ENCODE measurements at places on chromosomes 16 and 17.

GRCh38 chr17:17506181-17506741, 10.1 kb upstream of the RASD1 start:
- DNase-seq, result no peak

GRCh38 chr17:80671039-80671824, 126.6 kb downstream of the RPTOR start:
- no peak for DNase-seq

- no peak for DNase-seq
Observed at GRCh38 chr17:34519282-34519681, 60.1 kb upstream of the TMEM132E start.

GRCh38 chr17:73641826-73642600, 2.2 kb downstream of the SDK2 start:
- DNase-seq, result no peak

DNA sequence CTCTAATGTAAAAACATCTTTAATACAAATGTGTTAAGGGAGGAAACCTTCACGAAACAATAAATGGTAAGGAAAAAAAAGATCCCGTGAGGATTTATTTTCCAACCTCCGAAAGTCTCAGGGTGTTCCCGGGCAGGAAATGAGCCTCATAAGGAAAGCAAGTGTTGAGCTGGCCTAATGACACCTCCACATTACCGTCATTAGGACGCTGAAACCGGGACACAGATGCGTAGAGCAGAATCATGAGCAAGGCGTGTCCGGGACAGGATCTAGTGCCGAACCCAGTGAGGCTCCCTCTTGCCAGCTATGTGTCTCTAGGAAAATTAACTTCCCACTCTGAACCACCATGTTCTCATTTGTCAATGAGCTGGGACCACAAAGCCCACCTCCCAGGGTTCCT, 22.7 kb upstream of the CYTH1 start:
- DNase-seq, result no peak

DNA sequence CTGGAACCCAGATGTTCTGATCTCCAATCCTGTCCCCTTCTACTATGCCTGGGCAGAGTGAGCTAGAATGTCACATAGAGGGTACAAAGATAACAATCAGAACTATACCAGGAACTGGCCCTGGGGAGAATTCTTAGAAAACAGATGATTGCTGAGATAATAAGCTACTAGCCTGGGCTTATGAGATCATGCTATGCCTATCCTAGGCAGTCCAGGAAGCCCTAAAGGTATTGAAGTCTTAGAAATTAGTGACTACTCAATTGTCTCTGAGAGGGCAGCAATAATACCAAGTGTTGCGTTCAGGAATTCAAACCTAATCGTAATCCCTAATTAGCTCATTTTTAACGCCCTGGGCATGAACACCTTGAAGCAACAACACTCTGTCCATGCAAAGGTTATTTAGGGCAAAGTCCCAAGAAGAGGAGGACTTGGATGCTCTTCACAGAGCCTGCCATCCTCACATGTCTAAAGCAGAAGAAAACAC, 77.1 kb downstream of the MMD start:
- no peak for DNase-seq

- no peak for DNase-seq
Observed at GRCh38 chr17:44785921-44786320, 27.1 kb downstream of the ADAM11 start.

GRCh38 chr16:85391769-85392583, 221.1 kb upstream of the GSE1 start:
- no peak for DNase-seq

GRCh38 chr17:2025622-2026309, 632 bp upstream of the RTN4RL1 start:
- no peak for DNase-seq

DNA sequence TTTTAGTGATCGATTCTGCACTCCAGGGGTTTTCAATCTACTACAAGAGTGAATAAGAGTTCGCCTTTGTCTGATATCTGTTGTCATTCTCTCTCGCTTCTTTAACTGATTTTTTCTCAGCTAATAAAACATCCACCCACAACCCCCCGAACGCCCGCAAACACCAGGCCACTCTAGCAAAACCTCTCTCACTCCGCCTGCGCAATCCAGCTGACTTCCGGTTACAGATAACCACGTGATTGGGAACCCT, 338 bp upstream of the RPL19 start:
- peak; percentile 78 for DNase-seq

- DNase-seq, result peak; percentile 7
Observed at GRCh38 chr16:67939507-67940445, 3.1 kb upstream of the PSMB10 start.

- DNase-seq, result no peak
Observed at GRCh38 chr17:13885953-13886889, 183.1 kb upstream of the COX10 start.

- no peak for DNase-seq
Observed at GRCh38 chr17:83203073-83203471, 123.7 kb downstream of the METRNL start.

- no peak for DNase-seq
Observed at GRCh38 chr16:11390573-11391495, 45.6 kb downstream of the RMI2 start.

DNA sequence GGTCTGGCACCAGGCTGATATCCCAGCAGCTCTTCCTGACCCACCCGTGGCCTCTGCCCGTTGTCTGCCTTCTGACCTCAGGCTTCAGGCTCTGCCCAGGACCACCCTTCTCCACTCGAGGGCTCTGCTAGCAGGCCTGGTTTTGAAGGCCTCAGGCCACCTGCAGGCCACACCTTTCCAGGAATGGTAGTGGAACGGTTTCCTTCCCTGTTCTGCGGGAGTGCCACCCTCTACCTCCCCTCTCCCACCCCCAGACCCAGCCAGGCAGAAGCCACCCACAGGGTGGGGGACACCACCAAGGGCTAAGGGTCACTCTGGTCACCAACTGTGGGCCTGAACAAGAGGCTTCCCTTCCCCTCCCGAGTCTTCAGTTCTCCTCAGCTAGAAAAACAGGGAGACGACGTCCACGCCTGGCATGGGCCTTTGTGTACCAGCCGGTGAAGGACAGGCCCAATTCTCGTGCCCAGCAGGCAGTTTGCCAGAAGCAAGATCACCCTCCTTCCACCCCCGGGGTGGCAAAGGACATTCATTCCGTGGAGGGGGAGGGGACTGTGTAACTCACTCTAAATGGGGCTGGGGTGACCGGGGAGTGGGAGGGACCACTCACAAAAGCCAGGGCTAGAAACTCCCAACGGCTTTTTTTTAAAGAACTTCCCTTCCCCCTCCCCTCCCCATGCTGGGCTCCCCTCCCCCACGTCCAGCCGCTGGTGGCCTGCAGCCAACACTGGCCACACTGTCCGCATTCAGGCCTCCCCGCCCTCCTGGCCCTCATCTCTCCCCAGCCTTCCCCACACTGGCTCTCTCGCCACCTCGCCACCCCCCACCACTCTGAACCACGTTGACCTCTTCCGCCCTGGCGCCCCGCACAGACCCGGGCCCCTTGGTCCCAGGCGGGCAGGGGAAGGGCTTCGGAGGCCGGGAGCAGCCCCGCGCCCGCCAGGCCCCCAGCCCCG, 7.7 kb downstream of the CBX4 start:
- no peak for DNase-seq

GRCh38 chr16:82955741-82956348, 329.1 kb downstream of the CDH13 start:
- no peak for DNase-seq

GRCh38 chr17:3730881-3731429, 7.3 kb downstream of the HASPIN start:
- no peak for DNase-seq

GRCh38 chr16:85567935-85568334, 45.2 kb upstream of the GSE1 start:
- no peak for DNase-seq

GRCh38 chr16:78196502-78196901, 97.0 kb downstream of the WWOX start:
- no peak for DNase-seq

DNA sequence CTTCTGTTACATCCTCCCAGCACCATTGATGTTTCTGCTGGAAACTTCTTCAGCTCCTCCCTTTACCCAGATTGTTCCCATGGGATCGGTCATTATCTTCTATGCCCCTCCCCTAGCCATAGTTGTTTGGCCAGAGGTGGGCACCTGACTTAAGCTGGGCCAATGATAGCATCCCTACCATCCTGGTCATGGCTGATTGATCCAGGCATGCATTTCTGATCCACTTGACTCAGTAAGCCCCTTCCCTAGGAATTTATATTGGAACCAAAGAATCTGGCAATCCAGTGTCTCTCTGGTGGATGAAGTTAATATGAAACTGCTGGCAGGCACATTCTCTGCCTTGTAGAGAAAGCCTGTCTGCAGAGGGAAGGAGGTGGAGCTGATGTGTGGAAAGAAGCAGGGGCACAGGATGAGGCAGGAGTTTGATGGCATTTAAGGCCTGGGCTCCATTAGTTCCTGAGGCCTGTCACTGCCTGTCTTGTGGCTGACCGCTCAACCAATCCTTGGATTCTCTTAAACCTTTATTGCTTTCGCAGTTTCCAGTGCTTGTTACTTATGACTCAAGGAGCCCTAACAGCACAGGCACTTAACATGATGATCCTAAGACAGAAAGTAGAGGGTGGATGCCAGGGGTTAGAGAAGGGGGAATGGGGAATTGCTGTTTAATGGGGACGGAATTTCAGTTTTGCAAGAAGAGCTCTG, 152.4 kb downstream of the ABCC12 start:
- DNase-seq, result no peak

- no peak for DNase-seq
Observed at GRCh38 chr16:84535851-84536250, 31.4 kb upstream of the MEAK7 start.

GRCh38 chr17:11943759-11944347, 53.4 kb downstream of the ZNF18 start:
- DNase-seq, result no peak

DNA sequence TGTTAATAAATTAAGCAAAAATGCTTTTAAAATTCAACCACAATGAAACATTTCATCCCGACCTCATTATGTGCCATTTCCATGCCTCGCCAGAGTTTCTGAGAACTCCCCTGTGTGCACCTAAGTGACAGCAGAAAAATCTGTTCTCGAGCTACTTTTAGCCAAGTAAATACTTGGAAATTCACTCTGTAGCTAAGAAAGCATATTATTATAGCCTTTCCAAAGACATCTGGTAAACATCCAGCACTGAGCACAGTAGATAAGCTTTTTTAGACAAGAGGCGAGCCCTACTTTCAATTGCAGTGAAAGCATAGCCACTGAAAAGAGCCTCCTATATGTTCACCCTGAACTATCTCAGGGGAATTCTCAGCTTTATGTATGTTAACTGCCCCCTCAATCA, 242.8 kb upstream of the PSMD7 start:
- DNase-seq, result no peak

- DNase-seq, result no peak
Observed at GRCh38 chr16:74825016-74825415, 50.4 kb upstream of the FA2H start.

DNA sequence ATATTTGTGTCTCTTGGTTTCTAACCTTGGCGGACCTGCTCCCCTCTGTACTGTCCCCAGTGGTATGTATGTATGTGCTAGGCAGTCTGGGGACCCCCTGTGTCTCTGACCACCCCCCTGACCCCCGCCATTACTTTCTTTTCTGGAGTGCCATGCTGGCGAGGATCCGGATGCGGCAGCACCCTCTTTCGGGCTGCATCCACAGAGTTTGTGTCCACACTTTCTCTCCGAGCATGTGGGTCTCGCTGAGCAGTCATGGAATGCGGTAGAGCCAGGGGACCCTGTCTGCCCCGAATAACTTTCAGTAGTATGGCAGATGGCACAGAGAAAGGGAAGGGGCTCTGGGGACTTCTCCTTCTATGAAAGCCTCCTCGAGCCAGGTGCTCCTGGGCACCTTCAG, 17.0 kb downstream of the KCTD2 start:
- DNase-seq, result no peak

DNA sequence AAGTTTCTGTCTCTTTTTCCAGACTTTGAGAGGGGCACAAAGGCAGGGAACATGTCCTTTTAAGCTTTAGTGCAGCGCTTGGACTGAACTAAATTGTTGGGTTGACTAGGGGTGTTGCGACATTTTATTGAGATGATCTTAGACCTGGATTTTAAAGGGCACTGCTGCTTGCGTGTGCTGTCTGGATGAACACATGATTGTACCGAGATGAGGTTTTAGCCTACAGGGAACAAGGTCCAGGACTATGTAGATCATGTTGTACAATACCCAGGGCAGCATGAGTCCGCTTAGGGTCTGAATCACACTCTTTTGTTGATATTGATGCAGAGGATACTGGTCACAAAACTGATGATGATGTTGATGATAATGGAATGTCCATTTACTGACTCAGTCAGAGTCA, 5.2 kb upstream of the RGS9 start:
- DNase-seq, result no peak

DNA sequence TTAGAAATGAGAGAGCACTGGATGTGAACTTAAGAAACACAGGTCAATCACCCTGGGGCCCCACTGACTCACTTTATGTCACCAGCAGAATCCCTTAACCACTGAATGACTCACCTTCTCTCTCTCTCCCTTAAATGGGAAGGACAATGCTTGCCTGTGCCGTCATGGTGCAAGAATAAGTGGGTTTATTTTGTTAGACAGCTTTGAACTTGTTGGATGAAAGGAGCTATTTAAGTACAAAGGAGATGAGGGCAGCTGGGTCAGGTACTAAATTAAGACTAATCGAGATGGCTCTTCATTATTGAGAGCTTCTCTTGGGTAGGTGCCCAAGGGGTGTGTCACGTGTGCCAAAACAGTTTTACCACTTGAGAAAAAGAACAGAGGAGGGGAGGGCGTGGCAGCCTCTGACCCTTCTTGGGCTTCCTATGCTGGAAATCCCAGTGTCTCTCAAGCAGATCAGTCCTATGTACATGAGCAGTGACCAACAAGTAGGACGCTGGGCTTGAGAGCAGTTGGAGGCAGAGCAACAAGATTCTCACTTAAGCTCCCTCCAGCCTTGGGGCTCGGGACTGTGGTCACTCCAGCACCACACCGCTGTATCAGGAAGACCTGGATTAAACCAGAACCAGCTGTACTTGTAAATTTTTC, 6.7 kb upstream of the KRT31 start:
- peak; percentile 2 for DNase-seq

DNA sequence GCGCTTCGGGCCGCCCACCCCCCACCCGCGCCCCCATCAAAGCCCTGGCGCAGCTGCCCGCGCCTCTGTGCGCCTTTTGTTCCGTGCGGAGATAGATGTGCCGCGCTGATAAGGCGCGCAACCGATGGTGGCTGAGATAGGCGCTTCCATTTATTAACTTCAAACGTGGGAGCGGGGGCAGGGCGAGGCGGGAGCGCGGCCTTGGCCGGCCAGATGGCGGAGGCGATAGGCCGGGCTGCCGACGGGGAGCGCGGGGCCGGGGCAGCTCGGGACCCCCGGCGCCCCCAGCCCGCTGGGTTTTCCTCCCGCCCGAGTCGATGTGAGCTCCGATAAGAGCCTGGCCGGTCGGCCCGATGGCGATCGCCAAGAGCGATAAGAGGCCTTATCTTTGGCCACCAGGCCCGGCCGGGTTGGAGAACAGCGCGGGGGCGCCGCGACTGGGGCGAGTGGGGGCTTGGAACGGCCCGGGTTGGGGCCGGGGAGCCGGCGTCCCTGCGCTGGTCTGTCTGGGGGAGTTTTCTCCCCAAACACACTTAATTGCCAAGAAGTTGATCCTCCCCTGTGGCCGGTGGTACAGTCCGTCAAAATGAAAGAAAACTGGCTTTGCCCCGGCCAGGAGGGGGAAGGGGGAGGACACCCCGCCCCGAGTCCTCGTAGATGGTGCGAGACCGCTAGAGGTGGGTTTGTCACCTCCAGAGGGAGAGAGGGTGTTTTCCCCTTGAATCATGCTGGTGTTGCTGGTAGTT, 2.7 kb downstream of the ZFPM1 start:
- DNase-seq, result peak; percentile 57

Measured in stimulated activated CD8-positive, alpha-beta memory T cell treated with anti-CD3 and anti-CD28 coated beads, Interleukin-4, amount 100 ng/mL, for 4 hours (primary cell).